Chondrocyte (in vitro differentiated cells): ENCODE measurements at places on chromosomes 12 and 14. TPM values are rescaled to one million over a fixed set of nuclear protein-coding genes. Genes with fewer than 3 reads are reported as not detected.
A peak's percentile ranks its signal among the peaks of the same experiment; 100 is the strongest.

GRCh38 chr12:12975322-12976077, 23.5 kb upstream of the GPRC5D start:
- H3K4me3 ChIP-seq = no peak overlapping the region
- H3K27me3 ChIP-seq = no peaks in the 10 kb centered on the region
- no peak for DNase-seq
- H3K4me1 ChIP-seq = peaks cover 27% of the 10 kb centered on the region
- peak overlapping the region; percentile 88 for H3K27ac ChIP-seq

The COCH gene
- 4.2 to 15.6 TPM (median 14.7 TPM) in 3 replicates for total RNA-seq

- peak overlapping the region; percentile 72 for H3K27ac ChIP-seq
- DNase-seq = no peak
- H3K36me3 ChIP-seq = no peaks in the 10 kb centered on the region
- no peak overlapping the region for H3K4me3 ChIP-seq
These were observed 186.1 kb upstream of the EEA1 start for GRCh38 chr12:93115198-93115601.

DNA sequence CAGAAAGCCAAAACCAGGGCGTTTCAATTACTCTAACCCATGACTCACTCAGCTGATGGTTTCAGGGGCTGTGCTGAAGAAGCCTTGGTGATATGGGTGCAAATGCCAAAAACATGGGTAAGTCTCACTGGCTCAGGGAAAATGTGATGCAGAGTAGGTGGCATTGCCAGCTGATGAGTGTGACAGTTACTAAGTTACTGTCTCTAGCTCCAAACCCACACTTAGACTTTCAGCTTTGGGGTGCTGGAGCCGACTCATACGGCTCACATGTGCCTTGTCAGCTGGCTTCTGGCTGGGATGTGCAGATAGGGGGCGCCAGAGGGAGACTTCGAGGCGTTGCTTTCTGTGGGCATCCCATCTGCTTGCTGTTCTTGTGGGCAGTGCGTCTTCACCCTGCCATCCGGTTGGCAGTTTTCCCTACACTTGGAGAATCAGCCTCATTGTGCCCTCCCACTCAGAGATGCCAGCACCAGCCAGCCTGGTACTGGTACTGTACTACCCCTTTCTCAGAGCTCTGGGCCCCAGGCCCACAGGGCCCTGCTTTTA, 11.1 kb upstream of the KRT7 start:
- no peak overlapping the region for H3K4me3 ChIP-seq
- peaks cover 39% of the 10 kb centered on the region for H3K4me1 ChIP-seq
- peaks cover 9% of the 10 kb centered on the region for H3K36me3 ChIP-seq
- H3K27me3 ChIP-seq = no peaks in the 10 kb centered on the region

The SIX6 gene
- not detected in 3 replicates for total RNA-seq

DNA sequence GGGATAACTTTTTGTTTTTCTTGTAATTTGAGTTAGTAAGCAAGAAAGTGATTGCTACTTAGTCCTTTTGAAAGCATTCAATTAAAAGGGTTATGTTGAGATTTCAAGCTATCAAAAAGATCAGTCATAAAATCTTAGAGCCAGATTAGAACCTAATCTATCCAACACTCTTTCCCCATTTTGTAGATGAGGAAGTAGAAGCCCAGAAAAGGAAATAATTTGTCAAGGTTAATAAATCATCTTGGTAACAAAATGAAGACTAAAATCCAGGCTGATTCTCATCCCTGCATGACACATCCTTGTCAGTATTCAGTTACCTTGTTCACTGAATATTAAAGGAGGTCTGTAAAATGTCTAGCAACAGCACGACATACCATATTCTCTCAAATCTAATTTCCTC, 26.5 kb downstream of the PPP1R13B start:
- no peak for DNase-seq
- H3K27me3 ChIP-seq = no peaks in the 10 kb centered on the region
- H3K4me3 ChIP-seq = no peak overlapping the region
- H3K36me3 ChIP-seq = no peaks in the 10 kb centered on the region

The PDE3A gene
- total RNA-seq = 20.6 to 27.9 TPM (median 27.9 TPM) in 3 replicates

- peaks cover 36% of the 10 kb centered on the region for H3K4me1 ChIP-seq
- DNase-seq = no peak
- peaks cover 3% of the 10 kb centered on the region for H3K36me3 ChIP-seq
- H3K27ac ChIP-seq = peak overlapping the region; percentile 60
- no peak overlapping the region for H3K4me3 ChIP-seq
These were observed 30.5 kb upstream of the AP4S1 start for GRCh38 chr14:30994681-30995620.

- peaks cover 82% of the 10 kb centered on the region for H3K4me1 ChIP-seq
- H3K27ac ChIP-seq = peak overlapping the region; percentile 95
- H3K4me3 ChIP-seq = peak overlapping the region; percentile 64
- H3K27me3 ChIP-seq = no peaks in the 10 kb centered on the region
- DNase-seq = no peak
These were observed 117.1 kb upstream of the NCOR2 start for GRCh38 chr12:124684496-124684895.

DNA sequence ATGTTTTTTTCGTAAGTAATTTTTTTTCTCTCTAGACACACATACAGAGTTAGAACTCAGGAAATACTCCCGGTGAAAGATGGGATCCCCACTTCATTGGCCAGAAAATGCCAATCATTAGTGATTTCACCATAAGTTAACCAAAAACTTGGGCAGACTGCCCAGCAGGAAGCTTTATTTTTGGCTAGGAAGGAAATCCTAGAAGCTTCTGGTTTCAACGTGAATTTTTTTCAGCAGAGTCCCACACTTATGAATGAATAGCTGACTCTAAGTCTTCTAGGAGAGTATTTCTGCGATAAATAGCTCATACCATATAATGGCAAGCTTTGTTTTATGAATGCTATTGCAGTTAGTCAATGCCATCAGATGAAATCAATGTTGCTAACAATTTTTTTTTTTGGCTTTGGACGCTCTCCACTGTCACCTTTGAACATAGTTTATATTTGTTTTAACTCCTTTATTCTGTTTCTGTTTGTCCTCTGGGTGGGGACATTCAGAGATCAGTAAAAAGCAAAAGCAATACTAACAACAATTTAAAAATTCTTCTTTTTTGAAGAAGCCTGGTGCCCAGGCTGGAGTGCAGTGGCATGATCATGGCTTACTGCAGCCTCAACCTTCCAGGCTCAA, 9.5 kb downstream of the PPP1CC start:
- H3K36me3 ChIP-seq = peaks cover 17% of the 10 kb centered on the region
- DNase-seq = no peak
- no peak overlapping the region for H3K27ac ChIP-seq
- no peaks in the 10 kb centered on the region for H3K27me3 ChIP-seq
- H3K4me3 ChIP-seq = no peak overlapping the region

- no peak overlapping the region for H3K4me3 ChIP-seq
- H3K36me3 ChIP-seq = peaks cover 19% of the 10 kb centered on the region
- peak overlapping the region; percentile 63 for H3K27ac ChIP-seq
- DNase-seq = no peak
- no peaks in the 10 kb centered on the region for H3K27me3 ChIP-seq
These were observed 14.6 kb downstream of the GTF2A1 start for GRCh38 chr14:81206115-81206514.

DNA sequence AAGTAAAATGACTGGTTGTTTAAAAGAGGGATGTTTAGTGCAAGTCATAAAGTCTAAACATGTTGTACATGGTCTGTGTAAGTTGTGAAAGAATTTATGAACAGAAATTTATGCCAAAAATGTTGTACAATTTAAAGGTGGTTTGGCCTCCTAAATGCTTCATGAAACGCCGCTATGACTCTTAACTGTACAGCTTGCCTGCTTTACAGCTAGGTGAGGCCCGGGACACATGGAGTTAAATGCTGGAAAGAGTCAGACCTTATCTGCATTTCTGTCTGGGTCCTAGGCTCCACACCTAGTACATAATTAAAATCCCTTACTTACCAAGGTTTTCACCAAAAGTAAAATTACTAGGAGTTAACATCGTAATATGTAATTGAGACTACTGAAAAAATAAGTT, 28.4 kb upstream of the B4GALNT1 start:
- H3K4me3 ChIP-seq = no peak overlapping the region
- H3K27ac ChIP-seq = no peak overlapping the region
- H3K27me3 ChIP-seq = peaks cover 15% of the 10 kb centered on the region
- no peaks in the 10 kb centered on the region for H3K36me3 ChIP-seq
- H3K4me1 ChIP-seq = no peaks in the 10 kb centered on the region

The FAIM2 gene
- total RNA-seq = 0.47 to 1.3 TPM (median 0.74 TPM) in 3 replicates

- H3K36me3 ChIP-seq = peaks cover 3% of the 10 kb centered on the region
- H3K4me3 ChIP-seq = no peak overlapping the region
- DNase-seq = no peak
- H3K27me3 ChIP-seq = peaks cover 58% of the 10 kb centered on the region
- no peak overlapping the region for H3K27ac ChIP-seq
- H3K4me1 ChIP-seq = peaks cover 5% of the 10 kb centered on the region
These were observed 10.6 kb downstream of the FOXA1 start for GRCh38 chr14:37584211-37585100.

- H3K27ac ChIP-seq = no peak overlapping the region
- H3K27me3 ChIP-seq = peaks cover 10% of the 10 kb centered on the region
- no peak overlapping the region for H3K4me3 ChIP-seq
- no peaks in the 10 kb centered on the region for H3K36me3 ChIP-seq
- DNase-seq = no peak
These were observed 10.2 kb downstream of the PZP start for GRCh38 chr12:9198012-9198411.

The TBX3 gene
- total RNA-seq = 0.53 to 2.9 TPM (median 2.5 TPM) in 3 replicates

DNA sequence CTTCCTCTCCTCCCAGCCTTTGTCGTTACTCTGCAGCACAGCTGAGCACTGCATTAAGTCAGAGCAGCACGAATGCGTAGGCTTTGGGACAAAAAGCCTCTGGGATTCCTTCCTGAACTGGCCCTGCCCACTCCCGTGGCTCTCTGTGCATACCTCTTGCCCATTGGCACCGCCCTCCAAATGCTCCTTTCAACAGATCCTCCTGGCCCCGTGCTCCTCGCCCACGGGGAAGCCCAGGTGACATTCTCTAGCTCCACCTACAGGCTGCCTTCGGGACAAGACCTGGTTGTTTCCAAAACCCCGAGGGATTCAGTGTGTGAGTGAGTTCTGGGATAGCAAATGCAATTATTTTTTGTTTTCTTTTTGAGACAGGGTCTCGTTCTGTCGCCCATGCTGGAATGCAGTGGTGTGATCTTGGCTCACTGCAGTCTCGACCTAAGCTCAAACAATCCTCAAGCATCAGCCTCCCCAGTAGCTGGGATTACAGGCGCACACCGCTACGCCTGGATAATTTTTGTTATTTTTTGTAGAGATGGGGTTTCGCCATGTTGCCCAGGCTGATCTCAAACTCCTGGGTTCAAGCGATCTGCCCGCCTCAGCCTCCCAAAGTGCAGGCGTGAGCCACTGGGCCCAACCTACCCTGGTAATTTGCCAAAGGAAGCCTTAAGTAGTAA, 17.9 kb upstream of the TDRD9 start:
- H3K4me1 ChIP-seq = peaks cover 6% of the 10 kb centered on the region
- no peaks in the 10 kb centered on the region for H3K27me3 ChIP-seq
- H3K4me3 ChIP-seq = peak overlapping the region; percentile 16
- peaks cover 5% of the 10 kb centered on the region for H3K36me3 ChIP-seq
- H3K27ac ChIP-seq = peak overlapping the region; percentile 46
- DNase-seq = peak; percentile 74

GRCh38 chr12:85825746-85826145, 10.5 kb downstream of the RASSF9 start:
- peaks cover 1% of the 10 kb centered on the region for H3K36me3 ChIP-seq
- no peak overlapping the region for H3K27ac ChIP-seq
- H3K4me3 ChIP-seq = no peak overlapping the region
- H3K4me1 ChIP-seq = peaks cover 21% of the 10 kb centered on the region

The AHNAK2 gene
- 271 to 361 TPM (median 274 TPM) in 3 replicates for total RNA-seq

The MMP19 gene
- 12.9 to 17.8 TPM (median 16.1 TPM) in 3 replicates for total RNA-seq

DNA sequence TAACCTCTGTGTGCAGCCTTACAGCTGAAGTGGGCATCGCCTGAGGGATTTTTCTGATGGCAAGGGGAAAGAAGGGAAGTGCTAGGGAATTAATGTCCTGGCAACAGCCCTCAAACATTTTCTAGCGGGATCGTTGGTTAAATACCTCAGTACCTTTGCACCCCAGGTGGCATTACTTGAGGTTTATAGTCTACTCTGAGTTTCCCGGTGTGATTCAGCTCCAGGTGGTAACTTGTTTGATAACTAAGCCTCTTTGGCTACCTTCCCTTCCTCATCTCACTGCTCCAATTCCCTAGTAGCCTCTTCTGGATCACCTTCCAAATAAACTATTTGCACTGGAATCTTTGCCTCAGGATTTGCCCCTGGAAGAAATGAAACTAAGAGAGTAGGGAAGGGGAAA, 237.0 kb upstream of the SSTR1 start:
- H3K4me3 ChIP-seq = no peak overlapping the region
- H3K27me3 ChIP-seq = peaks cover 2% of the 10 kb centered on the region
- no peak for DNase-seq

The TSPAN8 gene
- total RNA-seq = 0.22 TPM in 1 of 3 replicates, not detected in the others

- no peaks in the 10 kb centered on the region for H3K27me3 ChIP-seq
- peak overlapping the region; percentile 91 for H3K4me3 ChIP-seq
- H3K4me1 ChIP-seq = peaks cover 53% of the 10 kb centered on the region
- DNase-seq = no peak
- H3K36me3 ChIP-seq = peaks cover 11% of the 10 kb centered on the region
- peak overlapping the region; percentile 86 for H3K27ac ChIP-seq
These were observed 815 bp downstream of the NID2 start for GRCh38 chr14:52067873-52068614.

- no peak within 1 kb of the TSS for H3K27ac ChIP-seq
- H3K4me3 ChIP-seq = no peak within 1 kb of the TSS
- peaks cover 18% of the 10 kb centered on the region for H3K36me3 ChIP-seq
- H3K27me3 ChIP-seq = no peaks in the 10 kb centered on the region
- no peak for DNase-seq
- H3K4me1 ChIP-seq = peaks cover 36% of the 10 kb centered on the region
These were observed at the start of gene ACIN1 for GRCh38 chr14:23094666-23095195. ACIN1 (minus strand) TSS chr14:23095136; CDS start chr14:23095112, 24 bp downstream.

GRCh38 chr14:64733321-64733720, 29.1 kb downstream of the PLEKHG3 start:
- H3K4me1 ChIP-seq = peaks cover 15% of the 10 kb centered on the region
- DNase-seq = peak; percentile 46
- H3K36me3 ChIP-seq = peaks cover 44% of the 10 kb centered on the region
- H3K27me3 ChIP-seq = no peaks in the 10 kb centered on the region
- H3K4me3 ChIP-seq = no peak overlapping the region

DNA sequence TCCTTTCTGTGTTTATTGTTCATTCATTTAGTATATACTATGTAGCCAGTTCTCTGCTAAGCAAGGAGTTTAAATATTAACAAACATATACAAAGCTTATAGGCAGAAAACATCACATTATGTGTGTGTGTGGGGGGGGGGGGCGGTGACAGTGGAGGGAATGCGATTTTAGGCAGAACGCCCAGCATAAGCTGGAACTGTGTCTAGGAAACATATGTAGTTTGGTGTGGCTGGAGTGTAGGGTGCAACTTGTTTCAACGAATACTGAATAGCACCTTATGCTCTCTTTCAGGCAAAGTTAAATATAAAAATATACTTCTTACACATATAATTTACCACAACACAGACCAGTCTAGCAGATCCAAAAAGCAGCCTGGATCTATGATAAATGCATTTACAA, 980.6 kb downstream of the SLC6A15 start:
- no peak for DNase-seq
- H3K4me3 ChIP-seq = no peak overlapping the region
- no peaks in the 10 kb centered on the region for H3K4me1 ChIP-seq
- peaks cover 2% of the 10 kb centered on the region for H3K27me3 ChIP-seq
- no peak overlapping the region for H3K27ac ChIP-seq

GRCh38 chr12:102069707-102070106, 7.9 kb upstream of the WASHC3 start:
- H3K27me3 ChIP-seq = no peaks in the 10 kb centered on the region
- peaks cover 1% of the 10 kb centered on the region for H3K36me3 ChIP-seq
- H3K4me3 ChIP-seq = no peak overlapping the region
- H3K4me1 ChIP-seq = peaks cover 13% of the 10 kb centered on the region

The ATP2B1 gene
- 47.4 to 55.2 TPM (median 49.7 TPM) in 3 replicates for total RNA-seq

GRCh38 chr12:45227316-45228067, 11.6 kb downstream of the ANO6 start:
- no peak for DNase-seq
- no peak overlapping the region for H3K4me3 ChIP-seq
- H3K4me1 ChIP-seq = peaks cover 41% of the 10 kb centered on the region
- no peak overlapping the region for H3K27ac ChIP-seq
- no peaks in the 10 kb centered on the region for H3K27me3 ChIP-seq

The ZC3H14 gene
- 46.7 to 57.8 TPM (median 55.1 TPM) in 3 replicates for total RNA-seq
